Epithelial cell of esophagus (primary cell): ENCODE measurements at places on chromosomes 3 and 15.
A peak's percentile ranks its signal among the peaks of the same experiment; 100 is the strongest.

- no peak for DNase-seq
Observed at GRCh38 chr15:58999694-59000093, 12.2 kb downstream of the RNF111 start.

DNA sequence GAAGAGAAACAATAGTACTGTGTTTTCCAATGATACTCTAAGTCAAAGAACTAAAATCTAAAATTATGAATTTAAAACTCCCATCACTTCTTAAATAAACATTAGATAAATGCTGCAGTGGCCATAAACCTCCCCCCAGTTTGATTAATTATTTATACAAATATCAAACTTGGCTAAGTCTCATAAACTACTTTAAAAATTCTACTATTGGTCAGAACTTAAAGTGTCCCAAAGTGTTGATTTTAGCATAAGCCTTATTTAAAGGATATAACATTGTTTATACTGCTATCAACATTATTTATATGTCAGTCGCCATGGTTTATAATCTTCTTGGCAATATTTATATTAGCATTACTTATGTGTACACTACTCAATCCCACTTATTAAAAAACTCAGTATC, 132.4 kb downstream of the SCAPER start:
- no peak for DNase-seq

GRCh38 chr3:123119802-123120201, 53.0 kb downstream of the PDIA5 start:
- no peak for DNase-seq

- DNase-seq, result no peak
Observed at GRCh38 chr15:72112116-72112515, 5.8 kb downstream of the MYO9A start.

GRCh38 chr3:144296808-144297207, 325.2 kb downstream of the DIPK2A start:
- DNase-seq, result no peak

- DNase-seq, result no peak
Observed at GRCh38 chr15:46222826-46223225, 588.0 kb downstream of the SQOR start.

GRCh38 chr3:180932819-180933218, 20.3 kb downstream of the FXR1 start:
- no peak for DNase-seq

GRCh38 chr15:89395461-89395871, 60.8 kb upstream of the POLG start:
- peak; percentile 75 for DNase-seq

- no peak for DNase-seq
Observed at GRCh38 chr3:53824795-53825194, 21.4 kb downstream of the CHDH start.

DNA sequence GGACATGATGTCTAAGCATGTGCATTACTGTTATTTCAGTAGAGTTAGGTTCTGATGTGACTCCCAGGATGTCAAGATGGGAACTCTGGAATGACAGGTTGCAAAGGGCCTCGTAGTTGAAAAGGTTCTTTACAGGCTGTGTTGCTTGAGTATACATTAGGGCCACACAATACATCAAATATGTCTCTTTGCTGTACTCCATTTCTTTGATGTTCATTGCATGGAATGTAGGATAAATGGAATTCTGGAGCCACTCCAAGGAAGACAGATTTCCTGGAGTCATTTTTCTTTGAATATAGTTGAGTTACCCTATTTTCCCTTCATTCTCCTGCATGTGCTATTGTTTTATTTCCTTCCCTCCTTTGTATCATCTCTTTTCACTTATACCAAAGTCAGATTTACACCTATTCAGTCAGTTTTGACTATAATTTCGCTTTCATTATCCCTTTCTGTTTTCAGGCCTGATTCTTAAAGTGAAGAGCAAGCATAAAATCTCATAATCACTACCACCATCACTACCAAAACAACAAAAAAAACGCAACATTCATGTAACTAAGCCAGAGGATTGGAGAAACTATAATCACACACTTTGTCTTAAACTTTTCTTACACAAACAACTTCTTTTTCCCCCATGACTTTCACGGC, 61.2 kb upstream of the PTX3 start:
- DNase-seq, result no peak

DNA sequence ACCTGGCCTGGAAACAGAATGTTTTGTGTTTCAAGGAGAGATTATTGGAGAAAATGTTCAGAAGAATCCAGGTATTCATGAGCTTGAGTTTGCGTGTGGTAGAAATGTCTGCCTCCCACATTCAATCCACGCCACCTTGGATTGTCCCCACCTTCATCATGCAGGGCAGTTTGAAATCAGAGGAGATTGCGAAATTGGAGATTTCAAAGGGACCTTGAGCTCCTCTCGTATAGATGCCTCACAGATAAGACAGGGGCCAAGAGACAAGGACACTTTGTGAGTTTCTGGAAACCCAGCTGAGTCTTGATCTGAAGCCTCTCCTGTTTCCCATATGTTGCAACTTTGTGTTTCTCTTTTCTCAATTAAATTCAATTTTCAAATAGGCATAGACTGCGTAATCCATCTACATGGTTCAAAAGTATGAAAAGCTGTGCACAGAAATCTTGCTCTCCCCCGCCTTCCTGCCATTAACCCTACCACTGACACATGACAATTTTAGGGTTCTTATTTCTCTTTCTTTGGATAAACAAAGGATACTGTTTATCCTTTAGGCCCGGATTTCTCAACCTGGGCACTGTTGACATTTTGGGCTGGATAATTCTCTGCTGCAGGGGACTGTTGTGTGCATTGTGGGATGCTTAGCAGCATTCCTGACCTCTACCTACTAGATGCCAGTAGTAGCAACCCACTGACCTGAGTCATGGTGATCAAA, 53.8 kb downstream of the CMTM8 start:
- DNase-seq, result no peak

DNA sequence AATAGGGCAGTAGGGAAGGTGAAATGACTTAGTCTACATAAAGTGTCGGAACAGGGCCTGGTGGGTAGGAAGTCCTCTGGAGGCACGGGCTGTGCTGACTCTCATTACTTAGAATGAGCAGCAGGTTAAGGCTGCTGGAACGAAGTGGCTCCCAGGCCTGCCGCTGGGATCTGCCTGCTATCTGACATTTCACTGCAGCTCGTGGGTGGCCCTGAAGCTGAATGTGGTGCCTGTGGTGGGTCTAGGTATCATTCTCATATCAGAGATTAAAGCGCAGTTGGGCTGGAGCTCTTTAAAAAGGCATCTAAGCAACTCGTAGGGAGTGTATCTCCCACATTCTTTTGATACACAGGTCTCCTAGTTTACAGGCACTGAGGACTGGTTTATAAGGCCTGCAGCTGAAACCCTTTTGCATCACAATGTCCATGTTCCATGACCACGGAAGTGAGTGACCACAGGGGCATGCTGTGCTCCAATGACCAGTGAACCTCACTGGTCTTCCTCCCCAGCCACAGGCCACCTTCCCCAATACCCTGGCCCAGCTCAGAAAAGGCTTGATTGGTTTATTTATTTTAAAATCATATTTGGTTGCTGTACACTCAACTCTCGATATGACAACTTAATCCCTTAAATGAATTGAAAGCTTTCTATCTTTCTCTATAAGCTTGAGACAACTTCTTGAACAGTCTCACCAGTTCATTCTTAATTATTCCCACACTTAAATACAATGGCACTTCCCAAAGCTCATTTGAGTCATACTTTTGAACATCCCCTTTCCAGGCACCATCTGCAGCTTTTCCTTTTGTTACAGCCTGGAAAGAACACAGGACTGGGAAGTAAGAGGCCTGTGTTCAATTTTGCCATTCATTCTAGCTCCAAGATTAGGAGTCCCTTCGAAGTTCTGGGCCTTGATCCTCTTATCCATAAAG, 19.0 kb downstream of the ADAMTS9 start:
- DNase-seq, result no peak

DNA sequence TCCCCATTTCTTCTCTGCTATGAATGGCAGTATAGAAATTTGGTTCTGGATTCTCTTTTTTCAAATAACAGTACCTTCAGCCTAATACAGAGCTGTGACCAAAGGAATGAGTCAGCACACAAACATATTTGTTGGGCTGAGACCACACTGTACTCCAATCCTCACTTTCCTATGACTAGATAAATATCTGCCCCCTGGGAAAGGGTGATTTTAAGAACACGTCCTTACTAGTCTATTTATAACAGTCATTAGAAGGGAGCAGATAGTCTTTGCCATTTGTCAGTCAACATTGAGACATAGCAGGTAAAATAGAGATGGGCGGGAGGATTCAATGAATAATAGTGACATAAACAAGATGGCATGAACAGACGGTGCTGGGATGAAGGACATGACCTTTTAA, 461.3 kb downstream of the MCTP2 start:
- DNase-seq, result peak; percentile 80

- DNase-seq, result no peak
Observed at GRCh38 chr3:21754839-21755238, 3.8 kb upstream of the ZNF385D start.

GRCh38 chr15:82799183-82799841, 6.6 kb downstream of the FSD2 start:
- DNase-seq, result no peak

DNA sequence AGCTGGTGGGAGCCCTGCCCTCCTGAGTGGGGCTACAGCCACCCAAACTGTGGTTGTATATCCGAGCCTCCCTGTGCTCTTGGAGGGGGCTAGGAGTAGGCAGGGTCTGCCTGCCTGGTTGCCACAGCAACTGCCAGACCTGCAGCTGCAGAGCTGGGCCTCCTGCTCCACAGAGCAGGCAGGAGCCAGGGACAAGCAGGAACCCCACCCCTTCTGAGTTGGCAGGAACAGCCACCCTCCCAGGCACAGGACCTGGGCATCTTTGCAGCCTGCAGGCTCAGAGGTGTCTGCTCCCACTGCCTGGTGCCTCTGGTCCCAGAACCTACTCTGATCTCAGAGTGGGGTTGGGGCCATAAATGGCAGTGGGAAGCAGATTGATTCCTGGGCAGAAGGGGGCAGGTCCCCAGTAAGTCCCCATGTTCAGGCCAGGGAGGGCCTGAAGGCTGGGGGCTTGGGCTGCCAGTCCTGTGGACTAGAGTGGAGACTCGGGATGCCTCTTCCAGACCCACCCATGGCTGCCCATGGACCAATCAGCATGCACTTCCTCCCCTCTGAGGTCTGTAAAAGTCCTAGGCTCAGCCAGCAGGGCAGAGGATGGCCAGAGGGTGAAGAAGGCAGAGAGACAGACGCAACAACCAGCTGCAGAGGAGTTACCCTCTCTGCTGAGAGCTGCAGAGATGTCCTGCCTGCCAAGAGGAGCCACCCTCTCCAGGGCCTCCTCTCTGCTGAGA, 10.3 kb upstream of the LRRC31 start:
- DNase-seq, result no peak

GRCh38 chr3:171049861-171050444, 23.4 kb upstream of the SLC2A2 start:
- peak; percentile 53 for DNase-seq

DNA sequence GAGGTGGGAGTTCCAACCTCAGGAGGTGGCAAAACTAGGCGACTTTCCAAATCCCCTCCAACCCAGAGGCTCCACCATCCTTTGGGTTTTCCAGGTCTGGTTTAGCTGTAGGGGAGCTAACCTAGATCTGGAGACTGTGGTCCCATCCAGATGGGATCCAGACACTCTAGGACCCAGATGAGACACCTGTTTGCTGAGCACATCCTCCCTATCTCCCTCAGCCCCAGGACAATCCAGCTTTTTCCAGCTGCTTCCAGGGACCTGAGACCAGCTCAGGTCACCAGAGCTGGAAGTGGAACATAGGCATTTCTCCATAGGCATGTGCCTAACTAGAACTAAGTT, 18.2 kb downstream of the CRTAP start:
- DNase-seq, result no peak

- no peak for DNase-seq
Observed at GRCh38 chr3:43907508-43907858, 216.7 kb downstream of the ABHD5 start.

GRCh38 chr3:66997560-66998112, 471 bp upstream of the KBTBD8 start:
- DNase-seq, result peak; percentile 36

DNA sequence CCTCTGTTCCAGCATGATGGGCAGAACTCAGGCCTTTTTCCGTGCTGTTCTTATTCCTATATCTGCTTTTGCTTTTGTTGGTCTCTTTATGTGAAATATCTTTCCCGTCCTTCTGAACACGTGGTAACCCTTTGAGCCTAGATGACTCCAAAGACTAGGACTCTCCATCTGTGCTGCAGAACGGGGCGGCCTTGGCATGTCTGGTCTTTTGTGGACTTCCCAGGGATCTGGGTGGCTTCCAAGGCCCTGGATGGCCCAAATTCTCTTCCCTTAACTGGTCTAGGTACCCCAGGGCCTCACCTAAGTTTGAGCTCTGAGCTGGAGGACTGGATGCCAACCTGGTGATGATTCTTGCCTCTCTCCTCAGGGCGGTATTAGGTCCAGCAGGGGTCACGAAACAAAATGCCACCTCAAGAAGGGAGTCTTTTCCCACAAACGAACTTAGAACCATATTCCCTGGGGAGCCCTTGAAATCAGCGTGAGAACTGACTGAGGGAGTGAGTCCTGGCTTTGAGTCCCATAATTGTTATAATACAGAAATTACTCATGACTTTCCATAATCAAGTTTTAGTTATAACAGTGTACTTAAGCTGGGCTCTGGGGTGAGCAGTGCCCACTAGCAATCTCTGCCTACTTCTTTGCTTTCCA, 13.8 kb downstream of the TLNRD1 start:
- no peak for DNase-seq

DNA sequence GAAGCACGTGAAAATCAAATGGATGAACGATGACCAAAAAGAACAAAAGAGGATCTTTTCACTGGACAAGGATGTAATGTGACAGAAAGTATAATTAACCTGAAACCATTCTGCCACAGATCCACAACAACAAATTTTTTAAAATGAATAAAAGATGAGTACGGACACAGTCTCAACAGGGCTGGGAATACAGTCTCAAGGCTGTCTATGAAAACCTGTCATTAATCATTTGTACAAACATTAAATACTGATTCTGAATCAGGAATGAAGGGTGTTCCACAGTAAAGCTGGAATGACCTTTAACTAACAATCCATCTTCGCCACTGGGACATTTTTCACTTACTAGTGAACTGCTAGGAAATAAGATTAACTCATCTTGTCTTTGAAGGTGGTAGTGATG, 506.9 kb upstream of the ADAMTS9 start:
- DNase-seq, result no peak

GRCh38 chr3:20060974-20061685, 20.9 kb downstream of the KAT2B start:
- peak; percentile 84 for DNase-seq

- DNase-seq, result no peak
Observed at GRCh38 chr3:186989429-186989828, 59.1 kb downstream of the ST6GAL1 start.

DNA sequence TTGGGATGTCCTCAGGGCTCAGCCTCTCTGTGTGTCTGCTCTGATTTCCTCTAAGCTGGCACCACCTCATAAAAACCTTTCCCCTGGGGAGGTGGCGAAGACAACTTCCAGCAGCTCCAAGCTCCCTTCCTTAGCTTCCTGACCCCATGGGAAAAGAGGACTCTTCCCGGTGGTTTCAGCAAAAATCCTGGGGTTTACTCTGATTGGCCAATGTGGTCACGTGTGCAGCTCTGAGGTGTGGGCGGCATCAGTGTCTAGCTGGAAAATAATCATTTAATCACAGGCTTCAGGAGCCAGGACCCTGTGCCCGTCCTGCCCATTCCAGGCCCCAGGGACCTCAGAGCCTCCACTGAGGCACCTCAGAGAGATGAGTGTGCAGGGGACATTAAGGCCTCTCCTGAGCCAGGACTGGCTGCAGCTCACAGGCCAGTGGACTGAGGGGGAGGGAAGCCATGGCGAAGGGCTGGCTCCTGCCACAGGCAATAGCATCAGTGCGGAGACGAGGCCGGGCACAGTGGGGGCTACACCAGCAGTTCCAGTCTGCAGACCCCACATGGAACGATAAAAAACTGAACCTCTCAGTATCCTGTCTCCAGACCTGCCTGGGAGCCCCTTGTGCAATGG, 104.1 kb downstream of the TPRA1 start:
- DNase-seq, result no peak
